ENCODE measurements at places on chromosomes 6 and 20.

DNA sequence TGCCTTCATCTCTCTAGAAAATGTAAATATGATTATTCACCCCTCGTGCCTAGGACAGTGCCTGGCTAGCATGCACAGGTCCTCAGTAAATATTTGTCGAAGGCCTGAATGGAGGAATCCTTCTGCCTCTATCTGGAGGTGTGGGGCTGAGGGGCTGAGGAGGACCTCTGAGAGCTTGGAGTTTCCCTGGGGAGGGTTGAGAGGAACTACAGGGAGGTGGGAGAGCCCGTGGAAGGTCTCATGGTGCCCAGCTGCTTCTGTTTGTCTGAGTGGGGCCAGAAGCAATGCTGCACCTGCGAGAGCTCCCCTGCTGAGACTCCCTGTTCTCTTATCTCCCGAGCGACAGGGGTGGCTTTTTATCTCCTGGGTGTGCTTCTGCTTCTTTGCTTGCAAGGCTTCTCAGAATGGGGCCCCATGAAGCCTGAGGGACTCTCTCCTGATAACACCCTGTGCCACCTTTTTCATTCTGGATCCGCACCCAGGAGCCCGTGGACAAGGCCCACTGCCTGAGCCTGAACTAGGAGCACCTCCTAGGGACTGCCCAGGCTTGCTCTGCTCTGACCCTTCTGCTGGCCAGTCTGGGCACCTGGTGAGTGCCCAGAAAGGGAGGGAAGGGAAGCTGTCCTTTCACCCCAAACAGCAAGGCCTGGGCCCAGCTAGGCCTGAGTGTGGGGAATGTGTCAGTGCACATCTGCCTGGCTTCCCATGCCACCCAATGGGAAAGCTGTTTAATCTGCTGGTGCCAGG lies 2.4 kb downstream of the SLC29A1 start:
- DNase-seq, result no peak

GRCh38 chr6:116512734-116513133 lies 1.3 kb downstream of the CALHM5 start:
- DNase-seq, result no peak

GRCh38 chr6:105560611-105561066 lies 157.8 kb upstream of the PREP start:
- DNase-seq, result no peak

GRCh38 chr6:138238368-138238767 lies 20.1 kb upstream of the PBOV1 start:
- no peak for DNase-seq

GRCh38 chr6:43847741-43848630 lies 78.0 kb downstream of the VEGFA start:
- DNase-seq, result no peak

DNA sequence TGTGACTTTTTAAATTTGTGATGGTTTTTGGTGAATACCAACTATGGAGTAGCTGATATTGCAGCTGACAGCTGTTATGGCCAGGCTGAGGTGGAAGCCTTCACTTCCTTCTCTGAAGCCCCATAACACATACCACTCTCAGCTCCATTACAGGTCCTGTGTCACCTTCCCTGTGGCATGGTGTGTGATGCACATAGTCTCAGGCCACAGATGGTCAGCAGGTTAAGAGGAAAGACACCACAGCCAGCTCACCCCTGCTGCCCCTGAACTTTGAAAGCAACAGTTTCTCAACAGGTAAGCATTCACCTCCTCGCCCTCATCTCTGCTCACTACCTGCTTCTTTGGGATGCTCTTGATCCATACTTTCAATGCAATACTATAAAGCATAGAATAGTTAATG lies 7.7 kb downstream of the TXNDC5 start:
- no peak for DNase-seq

GRCh38 chr6:21022343-21023107 lies 488.3 kb downstream of the CDKAL1 start:
- no peak for DNase-seq

DNA sequence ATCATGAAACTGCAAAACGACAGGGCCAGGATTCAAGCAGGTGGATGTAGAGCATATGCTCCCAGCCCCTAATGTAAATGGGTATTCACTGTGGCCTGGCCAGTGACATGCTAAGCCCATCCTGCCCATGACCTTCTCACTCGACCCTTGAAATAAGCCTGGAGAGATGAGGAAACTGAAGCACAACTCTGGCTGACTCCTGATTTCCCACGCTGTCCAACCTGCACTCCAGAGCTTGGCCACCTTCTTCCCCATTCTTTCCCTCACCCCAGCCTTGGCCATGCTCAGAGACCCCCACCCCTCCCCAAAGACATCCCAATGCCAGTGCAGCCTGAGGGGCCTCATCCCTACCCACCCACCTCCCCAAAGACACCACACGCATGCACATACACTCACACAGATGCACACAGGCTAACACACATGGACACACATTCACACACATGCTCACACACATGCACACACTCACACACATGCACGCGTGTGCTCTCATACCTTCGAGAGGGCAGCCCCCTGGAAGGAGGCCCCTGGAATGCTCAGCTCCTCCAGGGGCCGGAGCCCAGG lies 12.4 kb downstream of the TFEB start:
- DNase-seq, result no peak

GRCh38 chr6:142561511-142562265 lies 259.9 kb downstream of the ADGRG6 start:
- no peak for DNase-seq

- DNase-seq, result no peak
Observed at GRCh38 chr6:170057034-170057734, 233.7 kb downstream of the DLL1 start.

DNA sequence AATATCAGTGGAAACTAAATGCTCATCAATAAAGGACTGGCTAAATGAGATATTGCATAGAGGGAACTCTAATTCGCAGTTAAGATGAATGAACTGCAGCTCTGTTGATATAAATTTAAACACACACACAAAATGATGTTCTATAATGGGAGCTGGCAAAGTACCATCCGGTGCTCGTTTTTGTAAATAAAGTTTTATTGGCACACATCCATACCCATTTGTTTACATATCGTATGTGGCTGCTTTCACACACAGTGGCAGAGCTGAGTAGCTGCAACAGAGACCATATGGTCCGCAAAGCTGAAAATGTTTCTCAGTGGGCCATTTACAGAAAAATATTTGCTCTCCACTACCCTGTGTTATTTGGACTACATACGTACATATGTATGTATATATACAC lies 120.7 kb downstream of the EDN3 start:
- DNase-seq, result no peak

DNA sequence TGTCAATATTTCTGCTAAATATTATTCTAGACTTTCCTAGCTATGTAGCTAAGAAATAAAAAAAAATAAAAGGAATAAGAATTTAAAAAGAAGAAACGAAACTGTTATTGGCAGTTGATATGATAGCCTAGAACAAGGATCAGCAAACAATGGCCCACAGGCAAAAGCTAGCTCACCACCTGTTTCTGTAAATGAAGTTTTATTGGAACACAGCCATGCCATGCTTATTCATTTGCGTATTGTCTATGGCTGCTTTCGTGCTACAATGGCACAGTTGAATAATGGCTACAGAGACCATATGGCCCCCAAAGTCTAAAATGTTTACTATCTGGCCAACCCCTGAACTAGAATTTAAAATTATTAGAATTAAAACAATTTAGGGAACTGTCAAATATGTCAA lies 952.6 kb upstream of the MAP3K7 start:
- no peak for DNase-seq

DNA sequence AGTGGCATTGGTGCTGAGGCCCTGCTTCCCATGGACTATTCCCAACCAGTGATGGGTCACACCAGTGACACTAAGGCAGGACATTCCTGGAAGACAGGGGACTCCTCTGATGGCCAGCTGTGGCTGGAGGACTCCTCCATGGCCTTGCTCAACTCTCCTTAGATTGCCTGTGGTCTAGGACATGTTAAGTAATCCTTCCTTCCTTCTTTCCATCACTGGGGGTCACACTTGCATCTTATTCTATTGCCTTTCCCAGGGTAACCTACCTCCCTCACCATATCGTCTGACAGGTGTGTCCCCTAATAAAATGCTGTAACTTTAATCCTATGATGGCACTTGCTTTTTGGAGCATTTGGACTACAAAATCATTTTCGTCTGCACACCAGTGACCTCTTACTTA lies 24.5 kb upstream of the HLA-A start:
- no peak for DNase-seq

GRCh38 chr20:58421497-58421850 lies 32.4 kb downstream of the VAPB start:
- DNase-seq, result no peak

DNA sequence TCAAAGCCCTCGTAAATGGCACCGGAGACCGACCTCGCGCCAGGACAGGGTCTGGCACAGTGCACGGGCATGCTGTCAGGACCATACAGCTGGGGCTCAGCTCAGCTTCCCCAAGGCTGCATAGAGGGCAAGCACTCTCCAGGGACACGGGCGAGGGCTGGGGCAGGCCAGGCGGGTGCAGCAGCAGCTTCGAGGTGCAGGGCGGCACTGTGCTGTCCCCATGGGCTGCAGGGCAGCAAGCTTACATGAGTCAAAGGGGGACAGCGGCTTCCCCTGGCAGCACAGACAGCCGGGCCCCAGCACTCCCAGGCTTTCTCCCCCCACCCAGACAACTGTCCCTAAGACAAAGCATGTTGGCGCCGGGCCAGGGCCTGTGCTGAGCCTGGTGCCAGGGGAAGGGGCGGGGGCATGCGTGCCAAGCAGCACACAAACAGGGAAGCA lies 25.7 kb downstream of the PSMG4 start:
- DNase-seq, result peak; percentile 42

DNA sequence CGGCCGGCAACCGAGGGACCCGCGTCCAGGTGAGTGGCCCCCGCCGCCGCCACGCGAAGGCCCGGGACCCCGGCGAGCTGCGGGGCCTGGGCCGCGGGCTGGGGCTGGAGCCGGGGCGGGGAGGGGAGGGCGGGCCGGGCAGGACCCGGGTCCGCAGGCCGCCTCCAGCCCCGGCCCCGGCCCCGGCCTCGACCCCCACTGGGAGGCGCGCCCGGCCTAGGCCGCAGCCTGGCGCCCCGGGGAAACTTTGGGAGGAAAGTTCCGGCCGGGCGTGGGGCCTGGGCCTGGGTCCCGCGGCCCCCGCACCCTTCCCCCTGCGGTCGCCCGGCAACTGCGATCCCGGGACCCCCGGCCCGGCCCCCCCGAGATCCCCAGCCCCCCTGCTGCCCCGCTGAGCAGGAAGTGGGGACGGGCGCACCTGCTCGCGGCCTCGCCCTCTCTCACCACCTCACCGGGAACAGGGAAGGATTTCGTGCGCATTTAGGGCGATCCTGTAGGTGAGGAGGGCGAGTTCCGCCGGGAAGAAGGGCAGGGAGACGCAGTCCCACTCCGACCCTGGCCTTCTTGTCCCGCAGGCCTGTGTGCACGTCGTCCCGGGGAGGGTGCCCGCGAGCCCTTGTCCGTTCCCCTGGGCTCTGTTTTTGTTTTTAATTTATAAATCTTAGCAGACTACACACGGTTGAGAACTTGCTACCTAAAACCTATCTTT lies 402 bp downstream of the OSBPL2 start:
- DNase-seq, result no peak

DNA sequence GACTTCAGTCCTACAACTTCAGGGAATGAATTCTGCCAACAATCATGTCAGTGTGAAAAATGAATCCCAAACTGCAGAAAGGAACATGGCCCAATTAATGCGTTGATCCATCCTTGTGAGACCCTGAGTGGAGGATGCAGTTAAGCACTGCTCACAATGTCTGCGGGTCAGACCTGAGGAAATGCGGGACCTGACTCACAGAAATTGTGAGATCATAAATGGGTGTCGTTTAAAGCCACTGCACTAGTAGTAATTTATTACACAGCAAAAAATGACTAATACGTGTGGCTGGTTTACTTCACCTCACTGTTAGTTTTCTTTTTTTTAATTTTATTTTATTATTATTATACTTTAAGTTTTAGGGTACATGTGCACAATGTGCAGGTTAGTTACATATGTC lies 505.0 kb downstream of the PRKN start:
- DNase-seq, result no peak

- DNase-seq, result no peak
Observed at GRCh38 chr6:106927531-106928398, 46.8 kb downstream of the CD24 start.

- no peak for DNase-seq
Observed at GRCh38 chr6:77361018-77361417, 102.3 kb downstream of the HTR1B start.

GRCh38 chr6:19616022-19616421 lies 221.1 kb upstream of the ID4 start:
- no peak for DNase-seq

DNA sequence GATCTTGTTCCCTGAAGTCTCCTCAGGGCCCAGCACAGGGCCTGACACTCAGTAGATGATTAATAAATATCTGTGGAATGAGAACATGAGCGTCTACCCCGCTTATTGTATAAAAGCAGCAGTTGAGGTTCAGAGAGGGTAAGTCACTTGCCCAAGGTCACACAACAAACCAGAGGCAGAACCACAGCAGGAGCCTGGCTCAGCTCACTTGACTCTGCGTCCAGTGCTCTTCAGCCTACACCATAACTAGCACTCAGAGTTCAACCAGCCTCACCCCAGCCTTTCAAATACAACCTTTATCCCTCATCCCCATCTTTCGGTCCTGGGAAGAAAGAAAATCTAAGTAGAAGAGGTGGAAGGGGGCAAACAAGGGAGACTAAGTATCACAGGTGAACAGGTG lies 24.9 kb upstream of the NOL4L start:
- DNase-seq, result no peak

- no peak for DNase-seq
Observed at GRCh38 chr6:165218829-165219228, 90.6 kb downstream of the C6orf118 start.

DNA sequence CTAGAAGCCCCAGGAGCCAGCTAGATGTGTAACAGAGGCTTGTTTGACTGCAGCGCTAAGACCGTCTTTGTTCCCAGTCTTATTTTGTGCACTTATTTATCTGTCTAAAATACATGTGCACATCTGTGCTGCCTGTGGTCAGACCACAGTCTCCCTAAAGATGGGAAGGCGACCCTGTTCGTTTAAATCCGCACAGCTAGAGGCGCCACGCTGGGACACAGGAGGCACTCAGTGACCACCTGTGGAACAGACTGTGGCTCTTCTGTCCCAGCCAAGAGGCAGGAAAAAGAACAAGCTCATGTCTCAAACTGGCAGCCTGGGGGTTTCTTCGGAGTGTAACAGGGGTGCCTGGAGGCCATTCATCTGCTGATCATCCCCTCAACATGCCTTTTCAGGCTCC lies 66.8 kb downstream of the CPNE5 start:
- DNase-seq, result no peak

- DNase-seq, result no peak
Observed at GRCh38 chr6:166565084-166565967, 21.2 kb downstream of the RAMACL start.

- peak; percentile 47 for DNase-seq
Observed at GRCh38 chr6:7243179-7243981, 69.6 kb downstream of the SSR1 start.

All from head of caudate nucleus (tissue), 42 donors.